Pancreas (tissue), 10 donors: ENCODE measurements at places on chromosomes 7 and 10.
A peak's percentile ranks its signal among the peaks of the same experiment; 100 is the strongest.

DNA sequence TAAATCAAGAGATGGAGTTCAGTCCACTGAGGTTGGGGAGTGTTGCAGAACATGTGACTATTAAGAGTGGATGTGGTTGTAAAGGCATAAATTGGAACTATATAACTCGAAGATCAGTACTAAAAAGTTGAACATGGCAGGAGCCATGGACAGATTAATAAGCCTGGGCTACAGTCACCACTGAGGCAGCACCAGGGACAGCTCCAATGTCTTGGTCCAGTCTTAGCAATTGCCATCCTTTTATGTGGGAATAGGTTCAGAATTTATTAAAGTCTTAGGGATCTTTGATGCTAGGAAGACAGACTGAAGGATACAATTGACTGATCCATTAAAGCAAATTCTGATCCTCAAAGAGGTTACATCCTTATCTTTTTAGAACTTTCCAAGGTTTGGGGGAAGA is 156.6 kb downstream of the ADRA2A start:
- no peaks in the 10 kb centered on the region for H3K27me3 ChIP-seq
- no peak overlapping the region for H3K4me3 ChIP-seq
- H3K27ac ChIP-seq: no peak overlapping the region
- no peaks in the 10 kb centered on the region for H3K36me3 ChIP-seq

- DNase-seq: no peak
- H3K36me3 ChIP-seq: no peaks in the 10 kb centered on the region
- H3K4me1 ChIP-seq: no peaks in the 10 kb centered on the region
- no peaks in the 10 kb centered on the region for H3K27me3 ChIP-seq
These were observed 122.3 kb downstream of the PPP1R3A start for GRCh38 chr7:113796557-113796956.

GRCh38 chr7:51019191-51019844 is 236.6 kb upstream of the GRB10 start:
- no peak overlapping the region for H3K4me3 ChIP-seq
- no peaks in the 10 kb centered on the region for H3K27me3 ChIP-seq
- H3K4me1 ChIP-seq: peaks cover 19% of the 10 kb centered on the region

DNA sequence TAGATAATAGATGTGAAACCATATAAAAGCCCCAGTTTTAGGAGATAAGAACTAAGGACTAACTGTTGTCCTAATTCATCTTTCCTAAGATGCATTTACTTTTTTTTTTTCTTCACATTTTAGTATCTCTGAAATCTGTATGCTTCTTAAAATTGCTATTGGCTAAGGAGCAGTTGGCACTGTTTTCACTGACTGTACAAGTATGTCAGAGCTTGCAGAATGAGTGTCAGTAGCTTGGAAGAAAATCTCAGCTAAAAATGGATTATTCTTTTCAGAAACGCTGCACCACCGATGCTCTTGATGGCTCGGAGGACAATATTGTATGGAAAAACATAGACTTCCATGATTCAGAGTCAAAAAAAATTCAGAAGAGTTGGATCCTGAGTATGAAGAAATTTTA is 91.1 kb upstream of the DNAJB12 start:
- no peak overlapping the region for H3K27ac ChIP-seq
- H3K36me3 ChIP-seq: no peaks in the 10 kb centered on the region
- H3K27me3 ChIP-seq: no peaks in the 10 kb centered on the region
- no peak for DNase-seq

GRCh38 chr10:112131346-112131745 is 52.2 kb downstream of the GPAM start:
- no peak overlapping the region for H3K27ac ChIP-seq
- no peaks in the 10 kb centered on the region for H3K27me3 ChIP-seq
- no peaks in the 10 kb centered on the region for H3K36me3 ChIP-seq
- DNase-seq: no peak
- H3K4me1 ChIP-seq: no peaks in the 10 kb centered on the region

- no peaks in the 10 kb centered on the region for H3K27me3 ChIP-seq
- H3K4me1 ChIP-seq: no peaks in the 10 kb centered on the region
- no peak overlapping the region for H3K4me3 ChIP-seq
- no peak for DNase-seq
- H3K36me3 ChIP-seq: no peaks in the 10 kb centered on the region
These were observed 21.7 kb downstream of the AQP1 start for GRCh38 chr7:30933124-30933974.

DNA sequence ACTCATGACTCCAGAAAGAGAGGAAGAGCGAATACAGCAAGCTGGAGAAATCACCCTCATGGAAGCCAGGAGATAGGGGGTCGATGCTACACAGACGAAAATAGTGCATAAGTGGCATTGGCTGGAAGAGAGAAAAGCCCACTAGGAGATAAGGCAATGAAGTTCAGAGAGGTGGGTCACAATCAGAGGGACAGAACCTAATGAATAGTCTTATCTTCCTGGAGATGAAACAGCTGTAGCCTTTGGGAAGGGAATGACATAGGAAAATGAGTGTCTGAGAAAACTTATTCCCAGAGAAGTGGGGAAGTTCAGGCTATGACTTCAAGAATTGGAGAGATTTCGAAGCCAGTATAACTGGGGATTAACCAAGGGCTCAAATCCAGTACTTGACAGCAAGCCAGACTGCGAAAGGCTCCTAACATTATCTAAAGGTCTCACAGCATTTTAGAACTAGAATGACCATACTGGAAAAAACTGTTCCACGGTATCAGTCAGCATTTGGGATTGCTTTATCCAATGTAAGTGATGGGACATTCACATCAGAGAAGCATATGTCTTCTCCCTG is 211.1 kb downstream of the ZNF365 start:
- H3K4me1 ChIP-seq: no peaks in the 10 kb centered on the region
- no peaks in the 10 kb centered on the region for H3K36me3 ChIP-seq
- DNase-seq: no peak
- no peaks in the 10 kb centered on the region for H3K27me3 ChIP-seq

DNA sequence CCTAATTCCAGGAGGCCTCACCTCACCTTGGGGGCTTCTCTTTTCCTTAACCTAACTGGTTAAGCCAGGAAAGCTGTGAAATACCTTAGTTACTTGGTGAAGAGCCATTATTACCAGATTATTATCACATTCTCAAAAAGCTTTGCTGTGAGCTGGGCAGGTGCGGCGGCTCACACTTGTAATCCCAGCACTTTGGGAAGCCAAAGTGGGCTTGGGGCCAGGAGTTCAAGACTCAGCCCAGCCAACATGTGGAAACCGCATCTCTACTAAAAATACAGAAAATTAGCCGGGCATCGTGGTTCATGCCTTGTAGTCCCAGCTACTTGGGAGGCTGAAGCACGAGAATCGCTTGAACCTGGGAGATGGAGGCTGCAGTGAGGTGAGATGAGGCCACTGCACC is 102.4 kb upstream of the KLF6 start:
- H3K4me3 ChIP-seq: no peak overlapping the region
- peaks cover 17% of the 10 kb centered on the region for H3K4me1 ChIP-seq
- H3K27ac ChIP-seq: peak overlapping the region; percentile 50
- no peaks in the 10 kb centered on the region for H3K36me3 ChIP-seq
- H3K27me3 ChIP-seq: no peaks in the 10 kb centered on the region
- DNase-seq: peak; percentile 59

GRCh38 chr10:62636825-62637248 is 167.7 kb upstream of the ADO start:
- no peak for DNase-seq
- H3K4me1 ChIP-seq: no peaks in the 10 kb centered on the region
- no peak overlapping the region for H3K4me3 ChIP-seq

DNA sequence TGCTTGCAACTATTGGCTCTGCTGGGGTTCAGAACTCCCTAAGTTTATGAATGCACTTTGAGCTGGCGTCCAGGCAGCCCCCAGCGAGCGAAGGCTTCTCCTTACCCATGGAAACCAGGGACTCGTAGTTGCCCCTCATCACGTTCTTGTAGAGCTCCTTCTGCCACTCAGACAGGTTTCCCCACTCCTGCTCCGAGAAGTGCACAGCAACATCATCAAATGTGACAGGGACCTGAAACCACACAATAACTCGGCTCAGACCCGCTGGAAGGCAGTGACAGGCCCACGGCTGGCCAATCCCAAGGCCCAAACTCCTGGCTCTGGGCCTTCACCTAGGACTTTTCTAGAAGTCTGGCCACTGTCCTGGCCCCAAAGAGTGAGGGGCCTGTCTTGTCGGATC is 6.9 kb downstream of the ZNF777 start:
- DNase-seq: no peak
- H3K27me3 ChIP-seq: no peaks in the 10 kb centered on the region
- H3K36me3 ChIP-seq: peaks cover 26% of the 10 kb centered on the region
- no peak overlapping the region for H3K4me3 ChIP-seq
- H3K27ac ChIP-seq: no peak overlapping the region

DNA sequence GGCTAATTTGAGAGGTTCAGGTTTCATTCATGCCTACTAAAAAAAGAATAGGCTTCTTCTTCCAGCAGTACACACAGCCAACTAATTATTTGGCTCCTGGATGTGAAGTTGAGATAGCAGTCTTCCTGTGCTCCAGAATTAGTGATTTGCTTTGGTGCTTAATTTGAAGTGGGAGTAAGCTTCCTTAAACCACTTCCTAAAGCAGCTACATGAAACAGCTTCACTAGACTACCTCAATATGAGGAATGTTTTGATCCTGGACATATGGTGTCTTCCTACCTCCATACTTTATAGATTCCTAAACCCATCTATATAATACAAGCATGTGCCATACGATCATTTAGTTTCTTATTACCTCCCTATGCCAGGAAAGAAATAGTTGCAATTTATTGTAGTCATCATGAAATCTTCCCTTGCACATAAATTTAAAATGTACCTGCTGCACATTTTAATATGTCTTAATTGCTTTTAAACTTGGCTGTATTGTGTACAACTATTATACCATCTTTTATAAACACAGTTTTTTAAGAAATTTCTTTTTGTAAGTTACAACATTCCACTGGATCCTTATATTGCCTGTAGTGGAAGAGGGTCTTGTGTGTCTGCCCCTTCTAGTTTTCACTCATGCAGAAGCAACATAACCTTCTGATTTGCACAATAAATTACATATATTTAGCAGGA is 8.6 kb downstream of the VIM start:
- H3K4me1 ChIP-seq: peaks cover 8% of the 10 kb centered on the region
- no peaks in the 10 kb centered on the region for H3K27me3 ChIP-seq
- no peak overlapping the region for H3K27ac ChIP-seq
- DNase-seq: no peak
- no peaks in the 10 kb centered on the region for H3K36me3 ChIP-seq

DNA sequence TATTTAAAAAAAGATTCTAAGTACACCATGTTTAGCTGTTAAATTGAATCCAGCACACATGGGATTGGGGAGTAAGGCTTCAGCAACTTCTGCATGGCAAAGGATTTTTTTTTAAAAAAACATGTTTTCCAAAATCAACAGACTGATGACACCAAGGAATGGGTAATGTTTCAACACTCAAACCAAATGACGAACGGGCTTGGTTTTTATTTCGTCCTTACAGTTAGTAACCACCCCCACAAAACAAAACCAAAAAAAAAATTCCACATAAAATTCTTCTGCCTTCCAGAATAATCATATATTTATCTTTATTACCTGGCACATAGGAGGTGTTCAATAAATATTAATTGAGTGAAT is 45.7 kb downstream of the ICA1 start:
- no peaks in the 10 kb centered on the region for H3K36me3 ChIP-seq
- DNase-seq: no peak
- no peak overlapping the region for H3K4me3 ChIP-seq
- H3K27me3 ChIP-seq: no peaks in the 10 kb centered on the region
- no peak overlapping the region for H3K27ac ChIP-seq
- no peaks in the 10 kb centered on the region for H3K4me1 ChIP-seq

GRCh38 chr7:75950111-75950681 is 35.2 kb downstream of the POR start:
- H3K4me1 ChIP-seq: peaks cover 13% of the 10 kb centered on the region
- peaks cover 12% of the 10 kb centered on the region for H3K36me3 ChIP-seq
- DNase-seq: no peak
- no peaks in the 10 kb centered on the region for H3K27me3 ChIP-seq
- H3K4me3 ChIP-seq: no peak overlapping the region

DNA sequence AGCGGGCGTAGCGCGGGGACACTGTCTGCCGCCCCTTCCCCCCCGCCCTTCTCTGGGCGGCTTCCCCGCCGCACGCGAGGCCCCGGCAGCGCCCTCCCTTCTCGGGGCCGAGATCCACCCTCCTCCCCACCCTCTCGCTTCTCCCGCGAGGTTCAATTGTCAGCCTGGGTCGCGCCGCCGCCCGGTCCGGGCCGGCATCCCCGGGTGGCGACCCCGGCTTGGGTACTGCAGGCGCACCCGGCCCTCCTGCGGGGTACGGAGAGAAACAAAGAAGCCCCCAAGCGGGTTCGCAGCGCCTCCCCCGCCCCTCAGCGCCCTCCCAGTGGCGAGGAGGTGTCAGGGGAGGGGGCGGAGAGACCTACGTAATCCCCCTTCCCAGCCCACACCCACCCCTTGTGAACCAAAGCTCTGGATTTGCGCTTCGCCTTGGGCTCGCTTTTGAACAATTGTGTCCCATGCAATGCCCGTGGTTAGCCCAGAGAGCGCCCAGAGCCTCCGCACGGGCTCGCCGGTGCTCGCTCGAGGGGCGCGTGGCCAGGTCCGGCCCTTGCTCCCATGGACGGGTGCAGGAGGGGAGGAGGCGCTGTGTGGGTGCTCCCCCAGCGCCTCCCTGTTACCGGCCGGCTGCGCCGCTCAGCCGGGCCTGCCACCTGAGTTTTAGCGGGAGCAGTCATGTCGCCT is 634 bp downstream of the HECW1 start:
- H3K36me3 ChIP-seq: no peaks in the 10 kb centered on the region
- H3K4me3 ChIP-seq: no peak overlapping the region
- no peak overlapping the region for H3K27ac ChIP-seq
- DNase-seq: no peak
- H3K27me3 ChIP-seq: peaks cover 10% of the 10 kb centered on the region

DNA sequence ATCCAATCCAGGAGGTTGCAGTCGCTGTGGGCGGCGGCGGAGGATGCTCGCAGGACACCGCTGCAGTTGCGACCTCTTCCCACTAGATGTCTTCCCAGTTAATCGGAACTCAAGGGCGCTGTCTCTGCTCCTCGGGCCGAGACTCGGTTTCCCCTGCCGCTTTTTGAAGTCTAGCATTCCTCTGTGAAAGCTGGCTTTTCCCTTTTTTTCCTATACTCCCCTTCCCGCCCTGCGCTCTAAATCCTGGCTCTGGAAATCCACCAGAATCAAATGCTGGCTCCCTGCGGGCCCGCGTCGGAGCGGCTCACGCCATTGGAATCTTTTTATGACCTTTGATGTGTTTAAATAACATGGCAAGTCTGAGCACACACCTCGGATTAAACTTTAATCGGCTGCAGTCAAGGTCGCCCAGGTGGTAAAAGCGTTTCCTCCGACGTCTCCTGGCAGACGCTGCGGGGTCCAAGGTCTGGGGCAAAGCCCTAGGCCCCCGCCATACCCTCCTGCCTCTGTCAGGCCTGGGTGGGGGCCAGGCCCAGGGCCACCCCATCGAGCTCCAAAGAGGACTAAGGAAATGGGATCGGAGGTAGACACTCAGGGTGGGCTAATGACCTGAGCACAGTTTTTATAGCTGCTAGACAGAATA is 10.7 kb upstream of the HOXA13 start:
- H3K36me3 ChIP-seq: no peaks in the 10 kb centered on the region
- H3K4me1 ChIP-seq: peaks cover 7% of the 10 kb centered on the region
- no peak overlapping the region for H3K27ac ChIP-seq
- peaks cover 12% of the 10 kb centered on the region for H3K27me3 ChIP-seq
- H3K4me3 ChIP-seq: no peak overlapping the region

- H3K27me3 ChIP-seq: no peaks in the 10 kb centered on the region
- peak overlapping the region; percentile 54 for H3K4me3 ChIP-seq
These were observed 39.4 kb upstream of the AGK start for GRCh38 chr7:141511676-141512396.

GRCh38 chr10:6871128-6871527 is 291.1 kb upstream of the PRKCQ start:
- H3K4me3 ChIP-seq: no peak overlapping the region
- H3K4me1 ChIP-seq: no peaks in the 10 kb centered on the region
- H3K27me3 ChIP-seq: no peaks in the 10 kb centered on the region
- no peaks in the 10 kb centered on the region for H3K36me3 ChIP-seq
- no peak overlapping the region for H3K27ac ChIP-seq
- DNase-seq: no peak
